Stimulated activated CD4-positive, alpha-beta T cell treated with anti-CD3 and anti-CD28 coated beads, Interleukin-1b, Interleukin-23, amount 100 ng/mL, for 24 hours (primary cell): ENCODE measurements at places on chromosomes 16 and 17.

DNA sequence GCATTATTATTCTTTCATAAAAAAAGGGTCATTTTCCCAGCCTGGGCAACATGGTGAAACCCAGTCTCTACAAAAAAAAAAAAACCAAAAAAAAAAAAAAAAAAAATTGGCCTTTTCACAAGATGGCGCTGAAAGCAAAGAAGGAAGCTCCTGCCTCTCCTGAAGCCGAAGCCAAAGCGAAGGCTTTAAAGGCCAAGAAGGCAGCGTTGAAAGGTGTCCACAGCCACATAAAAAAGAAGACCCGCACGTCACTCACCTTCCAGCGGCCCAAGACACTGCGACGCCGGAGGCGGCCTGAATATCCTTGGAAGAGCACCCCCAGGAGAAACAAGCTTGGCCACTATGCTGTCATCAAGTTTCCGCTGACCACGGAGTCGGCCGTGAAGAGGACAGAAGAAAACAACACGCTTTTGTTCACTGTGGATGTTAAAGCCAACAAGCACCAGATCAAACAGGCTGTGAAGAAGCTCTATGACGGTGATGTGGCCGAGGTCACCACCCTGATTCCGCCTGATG is 4.9 kb upstream of the PGAP6 start:
- DNase-seq: no peak

- no peak for DNase-seq
These were observed 44.9 kb upstream of the XYLT1 start for GRCh38 chr16:17515421-17516210.

GRCh38 chr17:66715076-66715675 is 119.7 kb upstream of the CACNG5 start:
- no peak for DNase-seq

GRCh38 chr17:49487183-49487582 is 7.9 kb upstream of the NGFR start:
- no peak for DNase-seq

DNA sequence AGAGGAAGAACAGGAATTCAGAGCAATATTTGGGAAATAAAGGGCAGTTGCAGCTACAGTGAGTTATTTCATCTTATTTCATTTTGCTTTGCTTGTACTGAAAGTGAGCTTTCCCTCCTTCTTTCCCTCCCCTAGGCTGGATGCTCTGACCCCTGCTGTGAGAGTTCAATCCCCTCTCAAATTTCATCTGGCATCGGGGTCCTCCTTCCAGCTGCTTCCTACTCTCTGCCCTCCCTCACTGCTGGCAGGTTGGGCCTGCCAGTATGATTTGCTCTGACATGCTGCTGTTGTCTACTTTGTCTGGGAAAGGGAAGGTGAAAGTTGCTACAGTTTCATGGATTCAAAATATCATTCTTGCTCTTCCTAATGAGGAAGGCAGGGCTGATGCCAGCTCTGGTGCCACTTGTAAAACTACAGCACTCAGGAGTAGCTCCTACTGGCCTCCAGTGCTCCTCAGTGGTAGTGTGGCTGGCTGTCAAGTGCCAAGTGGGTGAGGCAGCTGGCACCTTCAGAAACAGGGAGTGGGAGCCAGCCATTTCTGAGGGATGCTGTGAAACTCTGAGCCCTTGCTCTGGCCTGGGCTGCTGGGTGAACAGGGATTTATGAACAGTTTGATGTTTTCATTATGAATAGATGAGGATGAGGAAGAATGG is 408.6 kb downstream of the HAPSTR1 start:
- no peak for DNase-seq

GRCh38 chr16:88798772-88799455 is 4.7 kb upstream of the CDT1 start:
- no peak for DNase-seq
